ENCODE measurements at places on chromosomes 2 and 18. TPM values are rescaled to one million over a fixed set of nuclear protein-coding genes. Genes with fewer than 3 reads are reported as not detected.

ALLC gene
- not detected for total RNA-seq

FEV gene
- total RNA-seq = 1.3 TPM

FBXO48 gene
- 0.53 TPM for total RNA-seq

TXNDC2 gene
- not detected for total RNA-seq

MOCOS gene
- 0.53 TPM for total RNA-seq

SRD5A2 gene
- 0.06 TPM for total RNA-seq

SPATA3 gene
- total RNA-seq = not detected

CKAP2L gene
- total RNA-seq = 8.2 TPM

CHST9 gene
- 1.6 TPM for total RNA-seq

C2orf78 gene
- total RNA-seq = not detected

OBSL1 gene
- 146 TPM for total RNA-seq

CAPG gene
- 86.4 TPM for total RNA-seq

TEX44 gene
- total RNA-seq = not detected

KIF1A gene
- total RNA-seq = 10.5 TPM

RBM44 gene
- total RNA-seq = 2.2 TPM

ABCB11 gene
- total RNA-seq = 0.06 TPM

UGT1A4 gene
- total RNA-seq = 0.29 TPM

CYTIP gene
- total RNA-seq = 16.8 TPM

ARHGAP25 gene
- total RNA-seq = 10.8 TPM

FKBP7 gene
- 68.5 TPM for total RNA-seq

ELOA2 gene
- not detected for total RNA-seq

SNTG2 gene
- 1.6 TPM for total RNA-seq

AP1S3 gene
- total RNA-seq = 21.9 TPM

LTBP1 gene
- total RNA-seq = 75.9 TPM

APLF gene
- 7.3 TPM for total RNA-seq

EFHD1 gene
- total RNA-seq = 30.4 TPM

TDRD15 gene
- total RNA-seq = 0.06 TPM

GNAL gene
- total RNA-seq = 1.8 TPM

GAD1 gene
- total RNA-seq = 2.0 TPM

DLX2 gene
- total RNA-seq = not detected

XDH gene
- total RNA-seq = 0.06 TPM

DSG3 gene
- not detected for total RNA-seq

PIAS2 gene
- total RNA-seq = 37.4 TPM

CCDC74B gene
- 10.6 TPM for total RNA-seq

BMPR2 gene
- 45.6 TPM for total RNA-seq

SKOR2 gene
- not detected for total RNA-seq

TWIST2 gene
- total RNA-seq = 10.7 TPM

ANO7 gene
- total RNA-seq = 1.6 TPM

MBP gene
- total RNA-seq = 26.3 TPM

ACTG2 gene
- 2.6 TPM for total RNA-seq

MPV17 gene
- total RNA-seq = 36.4 TPM

PLA2R1 gene
- 54.5 TPM for total RNA-seq

DYSF gene
- total RNA-seq = 51.5 TPM

ACMSD gene
- total RNA-seq = 18.2 TPM

CCDC68 gene
- 9.3 TPM for total RNA-seq

TSGA10 gene
- total RNA-seq = 14.7 TPM

LGALSL gene
- total RNA-seq = 19.2 TPM

LINC00305 gene
- total RNA-seq = 0.64 TPM

ABCG5 gene
- 0.18 TPM for total RNA-seq

IL1A gene
- 0.41 TPM for total RNA-seq

INHBB gene
- total RNA-seq = 0.82 TPM

ERMN gene
- 0.06 TPM for total RNA-seq

Data from metanephros (tissue), 2 donors.